ENCODE measurements at places on chromosomes 11 and 22.

DNA sequence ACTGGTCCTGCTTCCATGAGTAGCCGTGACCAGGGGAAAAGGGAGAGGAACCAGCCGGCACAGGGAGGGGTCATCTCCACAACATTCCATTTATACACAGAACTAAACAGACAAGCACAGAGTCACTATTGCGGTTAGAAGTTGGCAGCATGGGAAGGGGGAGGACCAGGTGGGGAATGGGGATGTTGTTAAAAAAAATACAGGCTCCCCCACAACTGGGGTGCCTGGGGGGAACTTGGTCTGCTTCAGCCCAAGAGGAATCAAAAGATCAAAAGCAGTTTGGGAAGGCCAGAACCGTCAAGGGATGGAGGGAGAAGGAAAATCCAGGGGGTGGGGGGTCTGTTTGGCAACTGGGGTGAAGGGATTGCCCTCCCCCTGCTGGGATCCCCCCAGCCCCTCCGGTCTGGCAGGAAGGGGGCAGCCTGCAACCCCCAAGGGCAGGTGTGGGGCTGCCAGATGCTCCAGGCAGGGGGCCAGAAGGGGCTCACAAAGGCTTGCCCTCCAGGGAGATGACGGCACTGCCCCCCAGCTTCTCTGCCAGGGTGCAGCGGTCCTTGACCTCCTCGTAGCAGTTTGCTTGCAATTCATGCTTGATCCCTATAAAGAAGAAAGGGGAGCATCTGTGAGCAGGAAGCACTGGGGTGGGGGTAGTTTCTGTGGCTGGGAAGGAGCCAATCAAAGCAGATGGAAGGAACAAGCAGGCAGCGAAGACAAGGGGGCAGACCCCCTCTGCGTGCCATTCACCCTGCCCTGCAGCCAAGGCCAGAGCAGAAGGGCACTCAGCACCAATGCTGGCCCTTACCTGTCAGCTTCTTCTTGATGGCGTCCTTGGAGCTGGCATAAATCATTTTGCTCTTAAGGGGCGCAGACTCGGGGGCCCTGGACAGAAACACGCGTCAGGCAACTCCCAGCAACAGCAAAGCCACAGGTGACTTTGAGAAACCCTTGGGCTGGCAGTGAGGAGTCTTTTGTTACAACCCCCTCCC is 2.8 kb downstream of the CFL1 start:
- peak; percentile 0 for DNase-seq

GRCh38 chr11:36577859-36578258 is 10.1 kb downstream of the RAG1 start:
- no peak for DNase-seq

GRCh38 chr22:24455039-24455438 is 27.6 kb downstream of the ADORA2A start:
- no peak for DNase-seq

DNA sequence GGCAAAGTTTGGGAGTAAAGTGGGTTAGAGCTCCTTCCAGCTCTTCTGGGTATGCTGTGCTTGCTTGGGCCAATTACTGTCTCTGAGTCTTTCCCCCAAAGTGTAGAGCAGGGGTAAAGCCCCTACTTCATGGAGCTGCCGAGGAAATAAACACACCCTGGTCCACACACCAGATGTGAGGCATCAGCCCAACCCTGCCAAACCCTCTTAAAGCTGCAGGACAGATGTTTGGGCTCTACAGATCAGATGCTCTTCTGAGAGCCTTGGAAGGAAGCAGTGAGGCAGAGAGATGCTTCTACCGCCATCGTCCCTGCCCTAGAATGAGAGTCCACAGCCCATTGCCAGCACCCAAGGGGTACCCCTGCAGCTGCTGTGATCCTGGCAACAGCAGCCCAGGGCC is 64.7 kb downstream of the ELFN2 start:
- no peak for DNase-seq

DNA sequence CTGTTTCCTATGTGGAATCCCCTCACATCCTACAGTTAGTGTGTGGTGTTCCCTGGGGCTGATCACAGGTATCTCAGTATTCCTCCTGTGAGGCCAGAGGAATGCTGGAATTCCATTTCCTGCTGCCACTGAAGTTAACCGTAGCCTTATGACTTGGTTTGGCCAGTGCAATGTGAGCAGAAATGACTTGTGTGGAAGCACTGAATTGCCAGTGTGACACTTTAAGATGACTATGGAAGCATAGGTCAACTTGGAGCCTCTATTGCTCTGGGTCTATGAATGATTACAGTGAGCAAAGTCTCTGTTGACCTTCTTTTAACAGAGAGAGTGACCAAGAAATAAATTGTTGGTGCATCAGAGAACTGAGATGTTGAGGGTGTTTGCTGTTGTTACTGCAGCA is 16.5 kb downstream of the TBRG1 start:
- DNase-seq: no peak

DNA sequence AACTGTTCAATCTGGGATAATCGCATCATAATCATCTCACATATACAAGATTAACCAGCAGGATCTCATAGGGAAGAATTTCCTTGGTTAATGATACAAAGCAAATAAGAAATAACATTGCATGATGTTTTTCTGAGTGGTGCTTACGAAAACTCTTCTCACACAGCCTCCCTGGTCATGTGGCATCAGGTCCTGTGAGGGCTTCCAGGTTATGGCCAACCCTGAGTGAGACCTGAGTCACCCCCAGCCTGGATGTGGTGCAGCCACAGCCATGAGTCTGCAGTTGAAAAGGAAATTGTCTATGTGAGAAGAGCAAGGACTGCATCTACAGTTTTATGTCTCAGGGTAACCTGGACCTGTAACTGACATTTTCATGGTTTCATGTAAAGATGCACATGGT is 90.5 kb upstream of the XKR3 start:
- DNase-seq: no peak

- DNase-seq: no peak
Observed at GRCh38 chr11:35171226-35171625, 32.3 kb downstream of the CD44 start.

- DNase-seq: no peak
Observed at GRCh38 chr11:12567746-12568460, 106.3 kb upstream of the TEAD1 start.

- DNase-seq: no peak
Observed at GRCh38 chr11:120324932-120325810, at the start of gene TLCD5. TSS of gene TLCD5 (plus strand) at chr11:120325299. CDS start at chr11:120327442, 2,143 bp downstream.

GRCh38 chr11:3030289-3031070 is 26.7 kb downstream of the CARS1 start:
- no peak for DNase-seq

GRCh38 chr11:86073948-86074347 is 5.1 kb upstream of the PICALM start:
- DNase-seq: no peak

DNA sequence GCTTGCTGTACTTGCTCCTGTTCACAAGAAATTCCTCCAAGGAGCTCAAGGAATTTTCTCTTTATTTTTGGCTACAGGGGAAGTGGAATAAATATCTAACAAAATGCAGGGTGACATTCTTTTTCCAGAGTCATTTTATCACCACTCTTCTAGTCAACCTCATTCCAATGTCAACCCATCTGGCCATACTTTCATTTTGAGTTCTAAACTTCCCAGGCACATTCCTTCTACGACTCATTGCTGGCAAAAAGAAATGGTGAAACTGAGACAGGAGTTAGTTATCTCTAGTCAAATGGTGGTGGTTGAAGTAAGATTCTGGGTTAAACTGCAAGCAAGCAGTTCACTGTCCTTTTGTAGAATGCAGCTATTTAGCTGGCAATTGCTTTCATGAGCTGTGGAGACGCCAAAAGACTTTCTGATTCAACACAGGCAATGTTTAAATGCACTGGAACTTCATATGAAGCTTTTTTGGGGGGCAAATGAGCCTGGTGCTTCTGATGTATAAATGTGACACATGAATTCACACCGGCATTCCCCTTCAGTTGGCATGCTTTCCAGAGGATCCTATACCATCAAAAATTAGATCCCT is 304.6 kb downstream of the CADM1 start:
- DNase-seq: no peak

DNA sequence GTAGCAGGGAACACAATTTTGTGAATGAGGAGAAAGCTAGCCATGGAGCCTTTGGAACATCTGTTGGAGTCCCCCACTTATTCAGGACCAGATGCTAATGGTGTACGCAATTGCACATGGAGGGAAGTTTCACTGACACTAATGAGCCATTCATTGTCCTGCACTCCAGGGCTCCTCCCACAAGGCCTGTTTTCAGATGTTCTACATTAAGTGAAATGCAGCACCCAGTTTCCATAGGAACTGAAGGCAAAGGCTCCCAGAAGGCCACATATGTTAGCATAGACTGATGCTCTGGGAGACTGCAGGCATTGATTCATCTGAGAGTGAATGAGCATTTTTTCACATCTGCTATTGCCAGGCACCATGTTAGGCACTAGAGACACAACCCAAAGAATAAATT is 399.5 kb downstream of the ETS1 start:
- DNase-seq: no peak

- no peak for DNase-seq
Observed at GRCh38 chr11:10709299-10710086, 15.9 kb upstream of the IRAG1 start.

- DNase-seq: peak; percentile 47
Observed at GRCh38 chr11:75429902-75430713, 2.9 kb downstream of the KLHL35 start.

- no peak for DNase-seq
Observed at GRCh38 chr22:33044112-33044511, 14.1 kb downstream of the SYN3 start.

GRCh38 chr11:19374151-19374569 is 133.4 kb upstream of the E2F8 start:
- DNase-seq: no peak

GRCh38 chr11:33874433-33874832 is 17.4 kb downstream of the LMO2 start:
- DNase-seq: no peak

DNA sequence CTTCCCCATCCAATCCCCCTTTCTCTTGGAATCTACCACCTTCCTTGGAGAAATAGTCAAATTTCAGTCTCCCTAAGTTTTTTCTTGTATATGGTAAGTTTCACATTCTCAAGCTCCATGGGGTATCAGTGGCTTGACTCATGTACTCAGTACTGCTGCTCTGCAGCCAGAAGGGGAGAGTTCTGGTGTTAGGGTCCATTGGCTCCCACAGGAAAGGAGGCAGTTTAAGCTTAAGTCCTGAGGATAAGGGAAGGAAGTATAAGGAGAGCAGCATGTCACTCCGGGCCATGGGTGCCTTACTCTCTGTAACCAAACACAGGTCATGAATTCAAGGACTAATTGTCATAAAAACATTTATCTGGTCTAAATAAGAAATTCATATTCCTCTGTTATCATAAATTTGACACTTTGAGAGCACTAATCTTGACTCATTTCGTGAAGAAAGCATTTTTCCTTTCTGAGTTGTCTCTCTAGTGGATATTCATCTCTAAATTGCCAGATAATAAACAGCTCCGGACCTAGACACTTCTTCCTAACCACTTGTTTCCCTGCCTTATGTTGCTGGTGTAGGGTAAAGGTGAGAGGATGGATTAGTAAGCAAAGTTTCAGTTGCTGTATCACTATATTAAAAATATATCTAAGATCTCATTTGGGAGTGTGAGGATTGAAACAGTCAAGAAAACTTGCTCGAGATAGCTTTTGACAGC is 20.1 kb upstream of the SORL1 start:
- DNase-seq: no peak

DNA sequence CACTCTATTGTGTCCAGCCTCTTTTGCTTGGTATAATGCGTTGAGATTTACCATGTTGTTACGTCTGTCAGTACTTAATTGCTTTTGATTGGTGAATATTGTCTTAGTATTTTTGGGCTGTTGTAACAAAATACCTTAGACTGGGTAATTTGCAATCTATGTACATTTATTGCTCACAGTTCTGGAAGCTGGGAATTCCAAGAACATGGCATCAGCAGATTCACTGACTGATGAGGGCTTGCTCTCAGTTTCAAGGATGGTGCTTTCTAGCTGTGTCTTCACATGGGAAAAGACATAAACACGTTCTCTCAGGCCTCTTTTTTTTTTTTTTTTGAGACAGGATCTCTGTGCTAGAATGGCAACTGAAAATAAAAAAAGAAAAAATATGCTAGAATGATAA is 46.7 kb upstream of the INCENP start:
- no peak for DNase-seq

DNA sequence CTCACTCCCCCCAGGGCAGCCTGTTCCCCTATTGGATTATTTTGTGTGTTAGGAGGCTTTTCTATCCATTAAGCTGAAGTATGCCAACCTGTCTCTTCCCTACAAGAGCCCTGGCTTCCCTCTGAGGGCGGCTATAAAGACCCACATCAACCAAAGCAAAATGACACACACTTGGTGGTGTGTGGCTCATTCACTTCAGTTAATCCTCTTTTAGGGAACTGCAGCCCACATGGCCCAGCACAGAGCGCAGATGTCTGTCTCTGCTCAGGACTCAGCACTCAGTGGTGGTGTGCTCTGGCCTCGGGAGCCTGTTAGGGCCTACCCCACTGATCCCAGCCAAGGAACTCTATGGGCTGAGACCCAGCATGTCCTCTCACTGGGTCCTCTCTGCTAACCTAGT is 32.2 kb upstream of the LRRC10B start:
- DNase-seq: no peak

DNA sequence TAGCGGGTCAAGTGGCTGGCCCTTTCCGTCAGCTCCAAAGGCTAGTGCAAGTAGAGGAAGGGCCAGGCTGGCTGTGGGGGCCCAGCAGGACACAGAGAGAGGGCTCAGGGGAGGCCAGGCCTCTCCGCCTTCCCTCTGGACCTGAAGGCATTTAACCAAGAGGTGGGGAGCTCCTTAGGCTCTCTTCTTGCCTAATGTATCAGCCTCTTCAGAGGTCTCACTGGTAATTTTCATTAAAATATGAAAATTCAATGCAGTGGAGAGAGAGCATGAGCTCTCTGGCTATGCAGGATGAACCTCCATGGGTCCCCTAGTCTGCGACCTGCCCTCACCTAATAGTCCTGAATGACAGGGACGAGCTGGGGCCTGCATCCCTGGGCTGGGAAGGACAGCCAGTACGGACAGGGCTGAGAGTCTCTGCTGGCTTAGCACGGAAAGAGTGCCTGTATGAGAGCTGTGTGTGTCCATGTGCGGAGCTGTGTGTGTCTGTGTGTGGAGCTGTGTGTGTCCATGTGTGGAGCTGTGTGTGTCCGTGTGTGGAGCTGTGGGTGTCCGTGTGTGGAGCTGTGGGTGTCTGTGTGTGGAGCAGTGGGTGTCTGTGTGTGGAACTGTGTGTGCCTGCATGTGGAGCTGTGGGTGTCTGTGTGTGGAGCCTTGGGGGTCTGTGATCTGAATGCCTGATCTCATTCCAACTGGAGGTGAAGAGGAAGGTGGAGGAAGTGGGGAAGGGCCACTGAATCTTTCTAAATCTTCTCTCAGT is 2.4 kb downstream of the ALX4 start:
- DNase-seq: no peak

GRCh38 chr11:87425943-87426342 is 388.2 kb downstream of the TMEM135 start:
- no peak for DNase-seq

- DNase-seq: no peak
Observed at GRCh38 chr11:110862407-110862806, 150.2 kb upstream of the ARHGAP20 start.

GRCh38 chr11:34512840-34513681 is 533 bp downstream of the ELF5 start:
- DNase-seq: peak; percentile 8
